ENCODE measurements at places on chromosomes 13 and 19.

DNA sequence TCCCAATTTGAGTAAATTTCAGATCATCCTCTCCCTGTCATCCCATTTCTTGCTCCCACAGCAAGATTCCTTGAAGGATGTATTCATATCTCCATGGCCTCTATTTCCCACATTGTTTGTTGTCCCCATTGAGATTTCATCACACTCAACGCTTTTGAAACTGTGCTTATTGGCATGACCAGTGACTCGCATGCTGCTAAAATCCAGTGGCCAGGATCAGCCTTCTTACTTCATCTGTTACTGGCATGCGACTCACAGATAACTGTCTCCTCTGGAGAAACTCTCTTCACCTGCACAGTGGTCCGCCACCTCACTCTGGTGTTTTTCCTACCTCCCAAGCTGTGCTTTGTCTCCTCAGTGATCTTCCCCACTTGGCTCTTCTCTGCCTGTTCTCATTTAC lies 95.8 kb downstream of the WASF3 start:
- peak; percentile 22 for DNase-seq

DNA sequence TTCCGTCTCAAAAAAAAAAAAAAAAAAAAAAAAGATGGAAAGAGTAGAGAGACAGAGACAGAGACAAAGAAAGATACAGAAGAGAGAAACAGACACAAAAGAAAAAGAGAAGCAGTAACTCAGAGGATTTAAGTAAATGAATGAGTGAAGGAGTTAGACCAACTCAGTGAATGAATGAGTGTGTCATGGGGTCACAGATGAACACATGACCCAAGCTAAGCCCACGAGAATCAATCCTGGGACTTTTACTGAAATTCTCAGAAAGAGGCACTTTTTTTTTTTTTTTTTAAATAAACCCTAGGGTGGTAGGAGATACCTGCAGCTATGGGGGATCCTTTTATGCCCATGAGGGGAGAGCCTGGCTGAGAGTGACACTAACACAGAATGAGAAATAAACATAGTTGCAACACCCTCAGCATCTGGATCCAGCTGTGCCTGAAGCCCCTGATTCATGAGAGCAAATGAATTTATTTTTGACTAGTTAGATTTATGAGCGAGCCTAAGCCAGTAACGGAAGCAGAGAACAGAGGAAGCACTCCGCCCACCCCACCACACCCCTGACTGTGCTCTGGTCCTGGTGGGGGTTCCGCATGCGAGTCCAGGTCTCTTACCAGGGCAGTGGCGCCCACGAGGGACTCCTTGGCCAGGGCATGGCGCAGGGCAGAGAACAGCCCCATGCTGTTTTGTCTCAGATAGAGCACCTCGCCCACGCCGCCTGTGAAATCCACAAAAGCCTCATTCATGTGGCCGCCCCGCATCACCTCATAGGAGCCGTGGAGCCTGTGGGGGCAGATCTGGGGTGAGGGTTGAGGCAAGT lies 4.6 kb downstream of the CAPN12 start:
- no peak for DNase-seq

GRCh38 chr19:10112895-10113591 lies 1.6 kb downstream of the P2RY11 start:
- peak; percentile 44 for DNase-seq

GRCh38 chr19:11482384-11483050 lies 1.7 kb upstream of the ELAVL3 start:
- DNase-seq, result peak; percentile 88

DNA sequence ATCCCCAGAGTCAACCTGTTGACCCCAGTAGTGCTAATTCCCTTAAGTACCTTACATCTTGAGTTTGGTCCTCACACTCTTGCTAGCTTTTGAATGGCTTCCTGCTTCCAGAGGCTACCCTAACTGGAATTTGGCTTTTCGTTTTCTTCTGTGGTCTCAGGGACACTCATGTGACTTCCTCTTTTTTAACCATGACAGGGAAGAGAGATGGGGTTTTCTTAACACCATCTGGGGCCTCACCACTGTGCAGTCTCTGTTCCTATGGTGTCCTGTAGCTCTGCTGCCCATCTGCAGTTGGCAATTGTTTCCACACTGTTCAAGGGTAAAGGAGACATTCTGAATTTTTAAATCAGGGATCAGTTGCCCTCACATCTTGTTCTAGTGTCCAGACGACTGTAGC lies 66.7 kb downstream of the SLC10A2 start:
- DNase-seq, result no peak

DNA sequence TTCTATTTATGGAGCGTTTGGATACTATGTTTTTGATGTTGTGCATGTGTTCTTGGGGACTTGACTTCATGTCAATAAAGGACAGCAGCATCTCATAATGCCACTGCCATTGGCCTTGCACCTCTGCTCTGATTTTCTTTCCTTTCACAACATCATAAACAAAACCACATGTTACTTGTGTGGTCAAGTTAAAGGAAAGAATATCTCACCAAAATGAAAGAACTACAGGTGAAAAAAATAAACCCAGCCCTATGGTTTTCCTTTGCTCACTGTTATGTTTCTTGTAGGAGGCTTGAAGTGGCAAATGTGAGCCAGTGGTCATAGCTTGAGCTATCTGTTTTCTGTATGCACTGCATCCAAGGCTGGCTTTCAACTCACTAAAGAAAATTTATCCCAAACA lies 240.4 kb downstream of the KCNRG start:
- DNase-seq, result no peak

GRCh38 chr13:112917737-112918136 lies 51.3 kb upstream of the MCF2L start:
- no peak for DNase-seq

DNA sequence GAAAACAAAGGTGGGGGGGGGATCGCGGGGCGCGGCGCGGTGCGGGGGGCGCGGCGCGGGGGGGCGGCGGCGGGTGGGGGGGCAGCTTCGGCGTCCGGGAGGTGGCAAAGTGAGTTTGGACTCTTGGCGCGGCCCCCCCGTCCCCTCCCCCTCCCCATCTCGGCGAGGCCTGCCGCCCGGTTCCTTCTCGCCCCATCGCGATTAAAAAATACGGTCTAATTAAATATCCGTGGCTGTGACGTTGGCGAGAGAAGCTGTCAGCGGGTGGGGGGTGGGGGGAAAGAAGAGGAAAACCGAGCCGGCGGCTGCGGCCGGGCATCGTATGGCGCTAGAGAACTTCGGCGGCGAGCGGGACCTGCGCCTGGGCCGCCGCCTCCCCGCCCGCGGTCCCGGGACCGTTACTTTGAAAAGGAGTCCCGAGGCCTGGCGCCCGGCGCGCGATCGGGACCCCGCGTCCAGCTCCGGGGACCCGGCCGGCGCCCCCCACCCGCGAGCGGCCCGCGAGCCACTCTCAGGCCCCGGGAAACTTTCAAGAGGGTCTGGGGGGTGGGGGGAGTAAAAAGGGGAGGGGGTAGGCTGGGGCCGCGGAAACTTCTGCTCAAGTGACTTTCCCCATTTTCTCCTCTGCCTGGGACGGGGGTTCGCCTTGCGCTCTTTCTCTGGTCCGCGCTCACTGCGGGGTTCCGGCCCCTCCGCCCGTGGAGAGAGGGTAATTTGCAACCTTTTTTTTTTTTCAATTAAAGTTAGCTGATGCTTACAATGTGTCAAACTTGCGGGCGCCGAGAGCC lies 146.3 kb upstream of the ZNF536 start:
- DNase-seq, result no peak

- peak; percentile 73 for DNase-seq
These were observed at the start of gene ZBTB7A for GRCh38 chr19:4066682-4067395. Gene ZBTB7A, minus strand, starts transcription at chr19:4066899. Its CDS starts 11,667 bp downstream, at chr19:4055232.

DNA sequence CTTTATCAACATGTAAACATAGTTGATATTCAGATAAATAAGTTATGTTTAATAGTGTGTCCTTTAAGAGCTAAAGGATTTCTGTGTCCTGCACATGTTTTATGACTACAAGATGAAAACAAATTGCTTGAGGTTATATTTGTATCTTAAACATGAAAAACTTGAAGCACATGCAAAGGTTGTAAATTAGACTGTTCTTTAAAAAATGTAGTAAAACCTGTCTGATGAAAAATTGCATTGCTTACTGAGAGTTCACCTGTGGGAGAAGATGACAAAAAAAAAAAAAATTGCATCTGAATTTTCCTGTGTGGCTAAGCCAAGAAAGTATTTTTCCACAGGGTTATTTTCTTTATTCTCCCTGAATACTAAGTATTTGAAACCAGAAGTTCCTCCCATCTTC lies 25.7 kb upstream of the LMO7 start:
- no peak for DNase-seq

GRCh38 chr19:40091205-40092129 lies 724 bp upstream of the ZNF780A start:
- DNase-seq, result no peak

- DNase-seq, result no peak
These were observed 68.6 kb upstream of the KL start for GRCh38 chr13:32947411-32948276.

DNA sequence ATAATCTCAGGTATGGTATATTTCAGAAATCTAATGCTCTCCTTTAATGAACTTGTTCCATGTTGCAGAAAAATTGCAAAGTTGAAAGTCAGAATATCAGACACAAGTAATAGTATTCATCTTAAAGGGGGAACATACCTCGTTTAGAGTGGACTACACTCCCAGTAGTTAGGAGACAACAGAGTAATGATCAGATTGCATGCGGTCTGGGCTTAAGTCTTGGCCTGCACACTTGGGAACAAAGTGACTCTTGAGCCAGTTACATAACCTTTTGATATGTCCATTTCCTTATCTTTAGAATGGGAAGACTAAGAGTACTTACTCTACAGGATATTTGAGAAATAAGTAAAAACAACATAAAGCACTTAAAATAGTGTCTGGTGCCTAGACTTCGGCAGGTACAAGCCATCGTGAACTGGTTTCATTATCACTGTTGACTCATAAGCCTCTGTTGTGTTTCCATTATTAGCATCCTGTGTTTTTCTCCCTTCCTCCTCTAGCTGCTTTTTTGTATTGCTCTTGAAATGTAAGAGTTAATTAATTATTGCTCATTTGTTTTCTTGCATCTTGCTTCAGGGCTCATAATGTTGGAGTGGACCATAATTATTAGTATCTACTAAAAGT lies 53.0 kb downstream of the DPY19L3 start:
- DNase-seq, result peak; percentile 27

- no peak for DNase-seq
These were observed 7.3 kb upstream of the C13orf46 start for GRCh38 chr13:113981194-113981605.

- DNase-seq, result no peak
These were observed 2.7 kb downstream of the CDC42EP5 start for GRCh38 chr19:54470276-54470887.

DNA sequence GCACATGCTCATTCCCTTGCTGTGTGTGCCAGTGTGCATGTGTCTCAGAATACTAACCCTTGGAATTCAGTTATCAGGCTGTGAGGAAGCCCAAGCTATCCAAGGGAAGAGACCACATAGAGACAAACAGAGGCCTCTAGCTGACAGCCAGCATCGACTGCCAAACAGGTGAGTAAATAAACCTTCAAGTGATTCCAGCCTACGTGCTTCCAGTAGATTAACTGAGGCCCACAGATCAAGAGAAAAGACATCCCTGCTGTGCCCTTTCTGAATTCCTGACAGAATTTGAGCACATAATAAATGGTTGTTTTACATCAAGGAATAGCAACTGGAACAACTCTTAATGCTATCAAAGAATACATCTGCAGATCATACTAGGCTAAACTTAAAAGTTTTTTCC lies 17.5 kb downstream of the ZC3H13 start:
- DNase-seq, result no peak

DNA sequence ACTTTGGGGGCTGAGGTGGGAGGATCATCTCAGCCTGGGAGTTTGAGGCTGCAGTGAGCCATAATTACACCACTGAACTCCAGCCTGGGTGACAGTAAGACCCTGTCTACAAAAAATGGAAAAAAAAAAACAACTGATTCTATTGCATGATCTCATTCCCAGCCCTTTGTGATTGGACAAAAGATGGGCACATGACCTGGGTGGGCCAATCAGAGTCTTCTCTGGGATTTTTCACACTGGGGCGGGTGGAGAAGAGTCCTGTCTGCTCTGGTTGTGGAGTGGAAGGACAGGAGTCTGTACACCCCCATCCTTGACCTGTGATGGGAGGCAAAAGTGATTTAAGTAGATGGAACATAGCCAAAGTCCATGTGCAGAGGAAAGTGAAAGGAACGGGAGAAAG lies 170.5 kb downstream of the UQCRFS1 start:
- DNase-seq, result no peak

GRCh38 chr19:4587527-4587926 lies 28.0 kb upstream of the SEMA6B start:
- DNase-seq, result no peak

DNA sequence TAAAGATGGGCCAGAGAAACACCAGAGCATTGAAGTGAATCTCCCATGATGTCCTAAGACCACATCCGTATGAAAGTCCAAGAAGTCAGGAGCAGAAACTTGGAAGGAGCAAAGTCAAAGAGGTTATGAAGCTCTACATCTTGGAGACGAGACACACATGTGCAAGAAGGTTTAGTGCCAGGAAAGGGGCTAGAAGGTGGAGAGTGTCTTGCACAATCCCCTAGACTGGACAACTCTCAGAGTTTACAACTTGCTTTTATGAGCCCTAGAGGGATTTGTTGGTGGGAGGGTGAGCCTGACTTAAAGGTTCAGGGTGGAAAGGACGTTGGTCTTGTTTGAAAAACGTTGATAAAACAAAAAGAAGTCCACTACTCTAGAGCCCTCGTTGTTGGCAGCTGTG lies 150.6 kb downstream of the GPC6 start:
- DNase-seq, result peak; percentile 8

GRCh38 chr13:60838581-60838980 lies 441.6 kb downstream of the TDRD3 start:
- DNase-seq, result no peak

- no peak for DNase-seq
These were observed 257.6 kb downstream of the TEX29 start for GRCh38 chr13:111577956-111578605.

DNA sequence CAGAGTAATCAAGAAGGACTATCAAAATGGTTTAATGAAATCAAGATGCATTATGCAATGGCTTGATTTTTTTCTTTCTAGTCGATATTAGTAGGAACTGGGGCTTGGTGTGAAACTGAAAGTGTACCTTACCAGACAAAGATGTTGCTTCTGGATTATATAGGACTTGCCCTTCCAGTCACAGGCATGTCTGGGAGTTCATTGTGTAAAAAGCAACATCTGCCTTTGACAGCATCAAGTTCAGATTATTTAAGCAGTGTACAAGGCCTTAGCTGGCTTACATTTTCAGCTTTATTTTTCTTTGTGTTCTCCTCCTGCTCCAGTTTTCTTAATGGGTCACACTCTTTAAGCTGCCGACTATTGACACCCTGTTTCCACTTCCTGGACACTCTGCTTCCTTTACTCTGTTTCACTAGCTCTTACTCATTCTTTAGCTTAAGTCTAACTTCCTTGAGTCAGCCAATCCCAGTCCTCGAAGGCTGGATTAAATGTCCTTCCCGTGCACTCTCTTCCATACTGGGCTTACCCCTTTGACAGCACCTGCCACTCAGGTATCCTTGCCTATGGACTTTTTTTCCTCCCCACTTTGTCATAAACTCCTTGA lies 29.4 kb upstream of the OLFM4 start:
- no peak for DNase-seq

GRCh38 chr19:5455367-5456129 lies at the start of gene ZNRF4:
Gene ZNRF4, plus strand, starts transcription at chr19:5455417. Its CDS starts 75 bp downstream, at chr19:5455492.
- DNase-seq, result no peak

Measured in fibroblast of pulmonary artery (primary cell).